ENCODE measurements at places on chromosomes 13 and 19.

DNA sequence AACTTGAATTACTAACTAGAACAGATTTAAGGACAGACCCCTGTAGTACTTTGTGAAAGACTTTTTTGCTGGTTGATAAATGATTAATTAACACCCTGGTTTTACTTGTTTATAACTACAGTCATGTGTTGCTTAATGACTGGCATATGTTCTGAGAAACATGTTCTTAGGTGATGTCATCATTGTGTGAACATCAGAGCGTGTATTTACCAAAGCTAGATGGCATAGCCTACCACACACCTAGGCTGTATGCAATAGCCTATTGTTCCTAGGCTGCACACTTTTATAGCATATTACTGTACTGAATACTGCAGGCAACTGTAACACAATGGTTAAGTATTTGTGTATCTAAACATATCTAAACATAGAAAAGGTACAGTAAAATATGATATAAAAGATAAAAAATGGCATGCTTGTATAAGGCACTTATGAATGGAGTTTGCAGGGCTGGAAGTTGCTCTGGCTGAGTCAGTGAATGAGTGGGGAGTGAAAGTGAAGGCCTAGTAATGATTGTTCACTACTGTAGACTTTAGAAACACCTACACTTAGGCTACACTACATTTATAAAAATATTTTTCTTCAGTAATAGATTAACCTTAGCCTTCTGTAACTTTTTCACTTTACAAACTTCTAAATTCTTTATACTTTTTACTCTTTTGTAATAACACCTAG, 260.3 kb downstream of the KCNRG start:
- DNase-seq: no peak

DNA sequence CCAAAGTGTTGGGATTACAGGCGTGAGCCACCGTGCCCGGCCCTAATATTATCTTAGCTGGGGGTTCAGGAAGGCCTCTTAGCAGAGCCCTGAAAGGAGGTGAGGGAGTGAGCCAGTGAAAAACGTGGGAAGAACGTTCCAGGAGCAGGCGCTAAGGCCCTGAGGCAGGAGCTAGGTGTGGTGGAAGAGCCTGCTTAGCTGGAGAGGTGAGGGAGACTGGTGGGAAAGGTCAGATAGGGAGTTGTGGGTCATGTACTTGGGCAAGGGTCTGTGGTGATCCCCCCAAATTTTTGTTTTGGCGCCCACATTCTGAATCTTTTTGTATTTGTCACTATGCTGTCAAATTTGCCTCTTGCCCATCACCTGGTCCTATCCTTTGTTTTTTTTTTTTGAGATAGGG, 5.1 kb upstream of the INAFM1 start:
- DNase-seq: no peak

- DNase-seq: no peak
Measured at GRCh38 chr13:85500696-85501256, 298.4 kb downstream of the SLITRK6 start.

DNA sequence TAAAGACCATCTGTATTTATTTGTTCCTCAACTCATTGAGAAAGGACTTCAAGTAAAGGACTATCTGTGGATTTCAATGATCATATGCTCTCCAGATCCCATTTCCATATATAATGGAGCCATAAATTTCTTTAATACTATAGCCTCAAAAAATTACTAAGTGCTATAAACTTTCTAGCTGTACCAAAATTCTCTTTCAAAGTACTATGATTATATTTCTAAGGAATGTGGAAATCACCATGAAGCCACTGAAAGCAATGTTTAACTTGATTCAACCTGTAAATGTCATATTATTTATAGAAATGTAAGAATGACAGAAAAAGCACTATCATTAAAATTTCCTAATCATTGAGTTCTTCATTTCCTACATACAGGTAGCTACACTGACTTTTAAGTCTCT, 20.7 kb downstream of the TBC1D4 start:
- DNase-seq: no peak

All from activated CD8-positive, alpha-beta memory T cell treated with anti-CD3 and anti-CD28 coated beads for 1 hour (primary cell).